ENCODE measurements at places on chromosomes 12 and 14.
A peak's percentile ranks its signal among the peaks of the same experiment; 100 is the strongest.

DNA sequence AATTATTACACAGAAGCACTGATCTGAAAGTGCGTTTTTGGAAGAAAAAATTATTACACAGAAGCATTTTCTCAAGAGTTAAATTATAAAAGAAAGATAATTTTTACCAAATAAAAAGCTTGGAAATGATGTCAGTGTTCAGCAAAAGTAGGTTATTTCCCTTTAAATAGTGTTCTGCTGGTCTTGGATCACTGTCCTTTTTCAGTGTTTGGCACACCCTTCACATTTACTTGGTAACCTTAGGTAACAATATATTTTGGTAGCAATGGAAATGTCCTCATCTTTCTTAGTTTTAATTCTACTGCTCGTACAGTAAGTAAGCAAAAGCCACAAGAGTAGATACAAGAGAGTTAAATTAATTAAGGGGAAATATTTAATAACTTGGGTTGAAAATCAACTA, 40.3 kb downstream of the FERMT2 start:
- no peak for DNase-seq

- no peak for DNase-seq
Observed at GRCh38 chr12:83149987-83150386, 463.3 kb downstream of the TMTC2 start.

- DNase-seq, result no peak
Observed at GRCh38 chr12:22231836-22232235, 102.7 kb downstream of the ST8SIA1 start.

DNA sequence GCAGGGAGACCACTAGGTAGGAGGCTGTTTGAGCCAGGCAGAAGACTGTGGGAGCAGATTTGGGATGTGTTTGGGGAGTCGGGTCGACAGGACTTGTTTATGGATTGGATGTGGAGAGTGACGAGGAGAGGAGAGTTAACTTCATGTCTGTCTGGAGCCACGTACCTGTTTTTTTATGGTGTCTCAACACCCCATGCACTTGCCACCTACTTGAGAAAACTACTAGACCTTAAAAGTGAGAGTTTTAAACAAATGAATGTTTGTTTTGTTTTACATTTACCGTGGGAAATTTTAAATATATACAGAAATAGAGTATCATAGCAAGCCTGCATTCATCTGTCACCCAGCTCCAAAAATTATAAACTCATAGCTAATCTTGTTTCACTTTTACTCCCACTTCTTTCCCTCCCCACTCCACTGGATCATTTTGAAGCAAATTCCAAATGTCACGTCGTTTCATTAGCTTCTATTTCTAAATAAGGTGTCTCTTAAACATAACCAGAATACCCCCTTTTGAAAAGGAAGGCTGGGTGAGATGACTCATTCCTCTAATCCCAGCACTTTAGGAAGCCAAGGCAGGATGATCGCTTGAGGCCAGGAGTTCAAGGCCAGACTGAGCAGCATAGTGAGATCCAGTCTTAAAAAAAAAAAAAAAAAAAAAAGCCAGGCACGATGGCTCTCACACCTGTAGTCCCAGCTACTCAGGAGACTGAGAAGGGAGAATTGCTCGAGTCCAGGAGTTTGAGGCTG, 136.2 kb downstream of the ANO6 start:
- DNase-seq, result no peak

DNA sequence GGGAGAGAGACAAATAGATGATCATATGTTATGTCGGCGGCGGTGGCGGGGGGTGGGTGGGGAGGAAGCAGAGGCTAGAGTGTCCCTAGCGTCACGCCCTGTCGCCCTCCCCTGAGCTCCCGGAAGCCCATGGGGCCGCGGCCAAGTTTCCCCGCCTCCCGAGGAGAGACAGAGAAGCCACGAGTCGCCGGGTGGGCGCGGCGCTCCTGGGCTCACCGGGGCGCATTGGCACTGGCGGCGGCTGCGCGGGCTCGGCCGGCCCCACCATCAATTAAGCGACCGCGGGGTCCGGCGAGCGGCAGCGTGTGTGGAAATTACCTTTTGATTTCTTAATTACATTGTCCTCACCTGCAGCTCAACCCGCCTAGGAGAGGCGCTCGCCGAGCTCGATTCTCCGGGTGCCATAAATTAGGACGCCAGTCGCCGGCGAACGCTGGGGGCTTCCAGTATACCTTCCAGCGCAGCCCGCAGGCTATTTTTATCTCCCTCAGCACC, 119.9 kb upstream of the LHX5 start:
- peak; percentile 75 for DNase-seq

GRCh38 chr12:122834921-122835749, at the start of gene HIP1R:
Gene HIP1R, plus strand, starts transcription at chr12:122835457. Its CDS starts 94 bp downstream, at chr12:122835551.
- DNase-seq, result peak; percentile 92

DNA sequence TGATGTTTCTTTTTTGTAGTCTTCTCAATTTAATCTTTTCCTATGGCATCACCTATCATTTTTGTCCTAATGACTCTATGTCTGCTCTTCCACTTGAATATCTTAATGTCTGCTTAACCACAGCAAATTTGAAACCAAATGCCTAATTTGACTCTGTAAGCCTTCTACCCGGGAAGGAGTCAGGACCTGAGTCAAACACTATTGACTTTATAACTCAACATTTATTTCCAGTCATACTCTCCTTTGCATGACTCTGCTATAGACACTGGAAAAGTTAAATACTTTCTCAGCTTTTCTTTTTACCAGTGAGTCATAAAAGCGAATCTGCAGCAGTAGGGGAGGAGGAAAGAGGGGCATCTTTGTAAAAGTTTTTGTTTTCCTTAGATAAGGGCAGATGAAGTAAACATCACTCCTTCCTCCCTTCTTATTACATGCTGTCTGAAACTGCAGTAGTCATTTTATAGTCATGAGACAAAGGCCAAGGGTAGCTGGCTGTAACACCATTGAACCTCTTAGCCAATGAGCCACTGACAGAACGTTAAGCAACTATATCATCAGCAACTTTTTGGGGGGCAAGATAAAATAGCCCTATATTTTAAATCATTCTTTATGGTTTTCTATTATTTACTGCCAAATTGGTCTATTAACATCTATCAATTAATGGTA, 179.3 kb downstream of the MIPOL1 start:
- no peak for DNase-seq

DNA sequence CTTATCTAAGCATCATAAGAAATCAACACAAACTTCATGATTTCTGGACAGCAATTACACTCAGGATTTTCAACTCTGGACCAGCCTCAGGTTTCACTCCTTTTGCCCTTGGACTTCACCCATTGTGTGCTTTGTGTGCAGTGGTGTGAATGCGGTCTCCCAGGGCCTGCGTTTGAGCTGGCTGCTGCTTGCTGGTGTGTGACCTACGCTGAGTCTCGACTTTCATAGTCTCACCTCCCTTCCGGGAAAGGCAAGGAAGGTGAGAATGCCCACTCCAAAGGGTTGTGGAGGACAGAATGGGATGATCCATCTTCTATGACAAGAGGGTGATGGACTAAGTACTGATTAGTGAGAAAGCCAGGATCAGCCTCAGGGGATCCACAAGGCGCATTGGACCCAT, 228.8 kb downstream of the C12orf75 start:
- no peak for DNase-seq

DNA sequence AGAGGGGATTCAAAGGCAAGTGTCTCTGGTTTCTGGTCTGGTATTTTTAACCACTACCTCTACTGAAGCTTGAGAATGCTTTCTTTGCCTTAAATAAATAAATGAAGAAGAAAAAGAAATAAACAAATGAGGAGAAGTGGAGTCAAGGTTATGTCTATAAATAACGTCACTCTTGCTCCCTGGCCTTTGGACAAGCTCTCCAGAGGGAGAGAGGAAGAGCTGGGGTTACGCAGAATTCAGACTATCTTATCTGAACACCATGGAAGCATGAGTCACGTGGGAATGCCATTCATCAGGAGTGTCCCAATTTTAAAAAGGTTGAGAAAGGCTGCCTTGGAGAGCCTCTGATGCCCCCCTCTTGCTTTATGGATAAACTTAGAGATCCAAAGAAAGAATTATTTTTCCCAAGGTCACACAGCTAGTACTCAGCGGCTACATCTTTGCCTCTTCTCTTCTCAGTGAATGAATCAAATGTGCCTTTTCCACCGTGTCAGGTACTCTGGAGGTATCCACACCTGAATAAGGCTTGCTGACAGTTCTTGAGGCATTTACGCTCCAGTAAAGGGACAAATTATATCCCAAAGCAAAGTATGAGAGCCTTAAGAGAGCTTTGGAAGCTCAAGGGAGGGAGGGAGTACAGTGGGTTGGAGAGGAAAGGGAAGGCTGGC, 12.9 kb upstream of the MSI1 start:
- DNase-seq, result no peak

DNA sequence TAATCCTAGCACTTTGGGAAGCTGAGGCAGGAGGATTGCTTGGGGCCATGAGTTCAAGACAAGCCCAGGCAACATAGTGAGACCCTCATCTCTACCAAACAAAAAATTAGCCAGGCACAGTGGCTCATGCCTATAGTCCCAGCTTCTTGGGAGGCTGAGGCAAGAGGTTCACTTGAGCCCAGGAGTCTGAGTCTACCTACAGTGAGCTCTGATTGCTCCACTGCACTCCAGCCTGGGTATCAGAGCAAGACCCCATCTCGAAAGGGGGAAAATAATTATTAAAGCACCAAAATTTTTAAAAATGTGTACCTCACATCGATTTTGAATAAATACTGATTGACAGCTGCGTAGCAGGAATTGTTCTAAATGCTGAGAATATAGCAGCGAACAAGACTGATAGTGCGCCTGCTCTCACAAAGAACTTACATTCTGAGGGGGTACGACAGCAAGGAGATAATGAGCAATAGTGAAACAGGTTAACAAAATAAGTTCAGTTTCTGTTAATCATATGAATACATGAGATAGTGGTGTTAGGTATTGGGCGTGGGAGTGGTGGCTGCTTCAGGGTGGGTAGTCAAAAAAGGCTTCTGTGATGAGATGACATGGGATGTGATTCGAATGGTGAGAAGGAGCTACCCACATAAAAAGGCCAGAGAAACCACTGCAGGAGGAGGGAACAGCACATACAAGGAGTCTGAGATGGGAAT, 19.6 kb downstream of the HCFC2 start:
- DNase-seq, result no peak

DNA sequence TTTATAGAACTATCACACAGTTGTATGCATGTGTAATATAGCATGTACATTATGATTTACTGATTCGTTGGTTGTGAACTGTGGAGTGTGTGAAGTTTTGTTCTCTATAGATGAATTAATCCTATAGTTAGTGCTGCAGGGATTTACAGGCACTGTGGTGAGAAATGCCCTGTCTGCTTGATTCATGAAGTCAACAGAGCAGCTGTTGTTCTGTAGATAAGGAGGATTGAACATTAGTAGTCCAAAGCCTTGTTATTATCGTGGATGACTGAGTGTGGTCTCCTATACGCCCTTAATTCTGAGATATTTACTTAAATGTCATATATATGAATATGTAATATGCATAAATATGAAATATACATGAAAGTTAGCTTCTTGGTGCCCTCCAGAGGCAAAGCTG, 98.3 kb downstream of the DNAH10 start:
- DNase-seq, result no peak

DNA sequence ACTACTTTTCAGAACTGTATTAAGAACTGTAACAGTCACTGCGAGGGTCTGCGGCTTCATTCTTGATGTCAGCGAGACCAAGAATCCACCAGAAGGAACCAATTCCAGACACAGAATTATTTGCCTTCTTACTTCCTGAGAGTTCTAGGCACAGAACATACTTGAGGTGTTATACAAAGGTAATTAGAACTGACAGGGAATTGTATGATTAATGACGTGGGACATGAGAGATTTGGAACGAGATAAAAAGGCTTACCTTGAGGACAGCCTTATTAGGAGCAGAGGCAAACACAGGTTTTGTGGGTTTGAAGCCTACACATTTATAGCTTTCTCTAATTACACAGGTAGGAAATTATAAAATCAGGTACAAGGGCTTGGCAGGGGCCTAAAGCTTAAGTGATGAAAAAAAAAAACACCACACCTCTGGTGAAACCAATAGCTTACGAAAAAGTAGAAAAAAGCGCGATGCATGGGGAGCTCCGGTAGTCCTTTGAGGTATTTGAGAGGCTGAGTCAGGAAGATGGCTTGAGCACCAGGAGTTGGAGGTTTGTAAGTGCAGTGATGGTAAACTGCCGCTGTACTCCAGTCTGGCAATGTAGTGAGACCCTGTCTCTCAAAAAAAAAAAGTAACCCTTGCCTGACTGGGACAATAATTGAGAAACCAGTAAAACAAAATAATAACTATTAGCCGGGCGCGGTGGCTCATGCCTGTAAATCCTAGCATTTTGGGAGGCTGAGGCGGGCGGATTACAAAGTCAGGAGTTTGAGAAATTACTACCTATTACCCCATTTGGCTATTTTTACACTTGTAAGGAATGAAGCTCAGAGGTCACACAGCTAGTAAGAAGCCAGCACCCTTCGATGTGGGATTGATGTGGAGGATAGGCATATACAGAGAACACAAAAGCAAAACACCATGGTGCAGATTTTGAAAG, 795 bp upstream of the ACOT2 start:
- no peak for DNase-seq

GRCh38 chr12:45518291-45519235, 210.9 kb upstream of the ARID2 start:
- no peak for DNase-seq

GRCh38 chr12:68745376-68745903, 536 bp upstream of the SLC35E3 start:
- no peak for DNase-seq

GRCh38 chr14:79473651-79474050, 737.7 kb downstream of the DIO2 start:
- no peak for DNase-seq

DNA sequence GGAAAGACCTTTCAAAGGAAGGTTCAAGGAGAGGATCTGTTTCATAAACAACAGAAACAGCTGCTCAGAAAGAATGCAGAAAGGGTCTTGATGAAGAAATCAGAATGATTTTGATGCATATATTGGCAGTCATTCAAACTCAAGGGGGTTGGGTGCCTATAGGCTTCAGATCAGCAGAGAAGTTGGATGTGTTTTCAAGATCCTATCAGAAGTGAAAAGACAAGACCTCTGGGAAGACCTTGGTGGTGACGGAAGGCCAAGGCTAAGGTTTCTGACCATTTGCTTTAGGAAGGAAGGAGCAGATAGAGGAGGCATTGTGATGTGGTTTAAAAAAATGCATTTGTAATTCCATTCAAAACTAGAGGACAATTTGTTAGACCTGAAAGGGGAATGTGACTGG, 15.2 kb upstream of the PTPRB start:
- no peak for DNase-seq

- DNase-seq, result no peak
Observed at GRCh38 chr14:82951171-82951570, 1417.5 kb upstream of the SEL1L start.

DNA sequence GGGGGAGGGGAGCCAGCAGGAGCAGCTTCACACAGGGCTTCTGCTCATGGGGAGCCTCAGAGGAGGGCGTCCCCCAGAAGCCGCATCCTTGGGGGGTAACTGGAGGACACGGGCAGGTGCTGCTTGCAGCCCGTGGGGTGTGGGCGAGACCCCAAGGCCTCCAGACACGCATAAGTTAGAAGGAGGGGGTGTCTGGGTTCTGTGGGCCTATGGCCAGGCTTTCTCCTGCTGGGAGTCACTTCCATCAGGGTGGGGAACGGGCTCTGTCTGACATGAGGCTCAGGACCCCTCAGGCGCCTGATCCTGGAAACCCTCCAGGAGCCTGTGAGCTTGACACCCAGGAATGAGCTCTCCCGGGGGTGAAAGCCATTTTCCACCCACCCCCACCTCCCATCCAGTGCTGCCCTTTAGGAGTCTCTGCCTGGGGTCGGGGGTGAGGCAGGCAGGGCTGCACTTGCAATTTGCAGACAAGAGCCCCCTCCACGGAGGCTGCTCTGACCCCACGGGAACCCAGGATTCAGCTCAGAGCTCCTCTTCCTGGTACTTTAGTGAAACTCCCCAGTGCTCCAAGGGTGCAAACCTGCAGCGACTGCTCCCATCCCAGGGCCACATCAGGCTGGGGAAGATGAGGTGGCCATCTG, 325.7 kb downstream of the ADGRD1 start:
- no peak for DNase-seq

Data from D341Med (cell line).